NCI-H1436 (cell line): ENCODE measurements at places on chromosomes 5 and 9.

DNA sequence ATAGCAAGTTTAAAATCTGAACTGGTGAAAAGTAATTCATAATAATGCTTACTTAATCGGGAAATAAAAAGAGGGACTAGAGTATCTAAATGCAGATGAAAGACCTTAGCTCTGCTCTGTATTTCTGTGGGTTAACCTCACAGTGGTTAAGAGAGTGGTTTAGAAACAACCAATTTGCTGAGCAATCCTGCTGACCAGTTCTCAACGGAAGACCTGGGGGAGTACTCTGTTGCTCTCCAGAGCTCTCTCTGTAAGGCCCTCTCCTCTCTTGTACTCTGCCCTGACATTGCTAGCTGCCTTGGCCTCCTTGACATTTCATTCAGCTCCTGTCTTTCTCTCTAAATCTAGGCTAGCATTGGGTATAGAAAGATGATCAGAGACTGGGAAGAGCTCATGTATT lies 1186.6 kb upstream of the SEMA6A start:
- DNase-seq, result no peak

GRCh38 chr5:84383296-84383815 lies 1.3 kb downstream of the EDIL3 start:
- no peak for DNase-seq

- no peak for DNase-seq
Observed at GRCh38 chr5:1966461-1966860, 83.7 kb upstream of the IRX4 start.

GRCh38 chr5:123856766-123857165 lies 344.8 kb downstream of the CSNK1G3 start:
- DNase-seq, result no peak

DNA sequence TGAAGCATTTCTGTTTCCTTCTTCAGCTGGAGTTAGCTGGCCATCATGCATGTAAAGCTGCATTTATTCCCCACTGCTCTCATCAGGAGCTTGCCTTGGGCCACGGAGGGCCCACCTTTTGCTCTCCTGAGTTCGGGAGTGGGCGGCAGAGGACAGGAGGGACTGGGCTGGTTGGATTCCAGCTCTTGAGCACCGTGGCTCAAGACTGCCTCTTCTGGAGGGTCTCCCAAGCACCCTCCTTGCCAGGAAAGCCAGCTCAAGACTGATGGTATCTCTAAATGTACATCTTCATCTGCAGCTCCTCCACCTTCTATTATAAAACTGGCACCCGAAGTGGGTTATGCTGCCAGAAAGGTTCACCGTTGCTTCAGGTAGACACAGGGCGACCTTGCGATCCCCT lies 399.6 kb upstream of the IRX1 start:
- DNase-seq, result no peak

GRCh38 chr5:89545626-89546025 lies 662.6 kb upstream of the MEF2C start:
- DNase-seq, result no peak

- no peak for DNase-seq
Observed at GRCh38 chr9:73880101-73880500, 617.0 kb upstream of the RORB start.
